Omental fat pad (tissue), 4 donors: ENCODE measurements at places on chromosomes 1 and 21.

GRCh38 chr1:227869851-227870305, 54.4 kb downstream of the PRSS38 start:
- no peak for DNase-seq

GRCh38 chr1:162387226-162388082, 5.9 kb downstream of the C1orf226 start:
- no peak for DNase-seq

- DNase-seq: no peak
Measured at GRCh38 chr1:170145770-170146676, at the start of gene NTMT2. NTMT2 (plus strand) TSS chr1:170145959; CDS start chr1:170146108, 149 bp downstream.

DNA sequence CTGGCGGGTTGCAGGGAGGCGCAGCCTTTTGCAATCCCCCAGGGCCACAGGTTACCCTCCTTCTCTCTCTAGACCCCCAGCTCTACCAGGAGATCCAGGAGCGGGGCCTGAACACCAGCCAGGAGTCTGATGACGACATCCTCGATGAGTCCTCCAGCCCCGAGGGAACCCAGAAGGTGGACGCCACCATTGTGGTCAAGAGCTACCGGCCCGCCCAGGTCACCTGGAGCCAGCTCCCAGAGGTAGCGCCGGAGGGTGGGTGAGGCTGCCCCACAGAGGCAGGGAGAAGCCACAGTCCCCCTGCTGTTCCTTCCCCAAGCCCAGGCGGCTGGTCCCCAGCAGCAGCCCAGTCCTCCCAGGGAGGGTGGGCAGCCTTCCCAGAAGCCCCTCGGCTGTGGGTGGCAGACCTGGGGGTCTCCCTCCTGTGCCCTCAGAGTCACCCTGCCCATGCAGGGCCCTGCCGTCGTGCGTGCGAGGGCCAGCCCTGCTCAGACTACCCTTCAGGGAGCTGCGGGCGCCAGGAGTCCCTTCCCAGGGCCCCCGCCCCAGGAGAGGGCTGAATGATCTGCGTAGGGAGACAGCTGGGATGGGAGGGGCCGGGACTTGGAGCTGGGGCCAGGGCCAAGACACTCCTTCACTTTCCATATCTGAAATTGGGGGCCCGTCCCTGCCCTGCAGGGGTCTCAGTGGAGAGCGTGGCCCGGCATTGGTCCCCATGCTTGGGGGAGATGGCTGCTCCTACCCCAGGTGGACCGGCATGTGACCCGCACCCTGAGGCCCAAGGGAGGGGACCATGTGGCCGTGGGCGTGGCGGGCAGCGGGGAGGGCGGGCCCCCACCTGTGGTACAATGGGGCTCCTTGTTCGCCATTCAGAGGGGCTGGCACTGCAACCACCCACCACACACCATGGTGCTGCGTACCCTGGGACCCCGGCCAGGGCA, 12.9 kb downstream of the ARHGEF16 start:
- no peak for DNase-seq

GRCh38 chr1:226110249-226111097, 48.0 kb downstream of the H3-3A start:
- DNase-seq: no peak

GRCh38 chr1:180916012-180916770, 3.5 kb downstream of the KIAA1614 start:
- DNase-seq: no peak

DNA sequence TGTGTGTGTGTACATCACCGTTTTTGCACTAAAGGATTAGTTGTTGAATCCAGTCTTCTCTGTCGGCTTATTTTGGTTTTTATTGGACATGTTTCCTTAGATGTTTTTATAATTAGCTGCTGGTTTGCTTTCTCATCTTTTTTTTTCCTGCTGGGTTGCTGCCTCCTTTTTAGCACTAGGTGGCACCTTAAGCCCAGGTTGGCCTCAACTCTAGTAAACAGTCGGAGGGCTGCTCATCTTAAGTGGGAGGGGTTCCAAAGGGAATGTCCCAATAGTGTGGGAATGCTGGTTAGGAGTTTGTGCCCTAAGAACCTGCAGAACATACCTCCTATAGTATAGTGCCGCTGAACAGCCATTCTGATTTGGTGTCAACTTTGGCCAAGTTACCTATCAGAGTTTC, 570.1 kb upstream of the CXADR start:
- no peak for DNase-seq

- DNase-seq: no peak
Measured at GRCh38 chr1:30964706-30965105, 56.1 kb upstream of the SDC3 start.

DNA sequence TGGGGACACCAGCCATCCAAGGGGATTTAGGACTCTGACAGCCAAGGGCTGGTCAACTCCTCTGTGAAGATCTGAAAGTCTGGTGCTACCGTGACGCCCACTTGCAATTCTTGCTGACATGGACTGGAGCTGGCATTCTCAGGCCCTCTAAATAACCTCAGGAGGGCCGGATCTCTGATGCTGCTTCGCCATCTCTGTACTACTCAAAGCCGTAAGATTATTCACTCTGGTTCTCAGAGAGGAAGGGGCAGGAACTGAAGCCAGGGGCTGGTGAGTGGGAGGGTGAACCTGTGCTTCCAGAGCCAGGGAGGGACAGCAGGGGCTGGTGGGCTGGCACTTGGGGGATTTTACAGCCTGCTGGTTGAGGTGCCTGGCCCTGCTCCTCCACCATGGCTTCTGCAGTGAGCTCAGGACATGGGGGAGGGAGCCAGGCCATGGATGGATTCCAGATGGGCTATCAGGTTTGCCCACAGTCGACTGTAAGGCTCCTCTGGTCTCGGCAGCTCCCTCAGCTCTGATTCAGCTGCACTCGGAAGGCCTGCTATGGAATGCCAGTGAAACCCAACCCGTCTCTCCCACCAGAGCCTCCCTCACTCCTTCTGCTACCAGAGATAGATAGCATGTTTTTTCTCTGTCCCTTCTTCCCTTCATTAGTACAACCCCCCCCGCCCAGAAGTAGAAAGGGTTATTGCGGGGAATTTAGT, 84.5 kb downstream of the PLXNA2 start:
- DNase-seq: no peak

GRCh38 chr1:8202182-8202905, 115.6 kb upstream of the SLC45A1 start:
- DNase-seq: no peak

DNA sequence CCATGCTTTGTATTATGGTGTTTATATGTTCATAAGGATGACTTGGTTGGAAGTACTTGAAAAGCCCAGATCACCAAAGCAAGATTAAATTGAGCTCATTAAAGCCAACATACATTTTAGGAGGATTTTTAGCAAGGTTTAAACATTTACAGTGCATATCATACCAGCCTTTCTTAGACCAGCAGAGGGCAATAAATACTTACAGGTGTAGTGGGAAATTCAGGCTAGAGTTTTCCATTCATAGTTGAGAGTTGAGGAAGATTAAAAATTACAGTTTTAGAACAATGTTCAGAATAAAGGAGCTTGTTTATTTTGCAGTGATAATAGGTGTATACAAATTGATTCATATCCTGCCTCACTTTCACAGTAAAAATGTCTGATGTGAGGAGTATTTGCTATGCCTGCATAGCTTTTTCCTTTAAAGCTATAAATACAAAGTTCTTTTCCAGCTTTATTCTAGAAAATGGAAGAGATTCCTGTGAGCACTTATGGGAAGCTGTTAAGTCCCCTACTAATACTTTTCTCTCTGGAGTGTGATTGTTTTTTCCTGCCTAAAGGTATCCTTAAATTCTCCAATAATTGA, 35.3 kb downstream of the DTL start:
- DNase-seq: no peak

GRCh38 chr1:208516780-208517179, 272.6 kb upstream of the PLXNA2 start:
- DNase-seq: no peak

GRCh38 chr1:239288820-239289554, 97.4 kb upstream of the CHRM3 start:
- DNase-seq: no peak

- DNase-seq: no peak
Measured at GRCh38 chr1:158819461-158820443, 11.4 kb upstream of the MNDA start.

DNA sequence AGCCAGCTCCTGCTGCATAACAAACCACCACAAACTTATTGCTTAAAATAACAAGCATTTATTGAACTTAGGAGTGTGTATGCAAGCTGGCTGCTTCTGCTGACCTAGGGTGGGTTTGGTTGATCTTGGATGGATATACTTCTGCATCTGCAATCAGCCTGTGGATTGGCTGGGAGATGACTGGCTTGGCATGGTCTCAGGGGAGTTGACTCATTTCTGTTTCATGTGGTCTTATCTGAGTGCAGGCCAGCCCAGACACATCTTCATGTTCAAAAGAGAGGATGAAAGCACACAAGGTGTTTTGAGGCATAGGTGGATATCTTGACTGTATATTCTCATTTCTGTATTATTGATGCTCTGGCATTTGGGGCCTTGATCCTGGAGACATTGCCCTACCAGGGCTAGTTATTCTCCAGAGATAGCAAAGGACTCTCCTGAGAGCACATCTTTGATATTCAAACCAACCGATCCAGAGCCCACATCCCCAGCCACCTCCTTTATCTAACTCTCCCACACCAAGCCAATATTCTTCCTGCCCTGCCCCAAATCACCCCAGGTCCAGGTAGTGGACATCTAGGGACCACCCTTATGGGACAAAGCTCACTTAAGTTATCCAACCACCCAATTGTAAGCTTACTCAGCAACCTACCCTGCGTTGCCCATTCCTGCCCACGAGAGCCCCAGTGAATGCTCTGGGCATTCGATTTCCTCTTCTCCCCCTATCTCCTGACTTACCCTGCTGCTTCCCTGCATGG, 350.8 kb downstream of the PTPRU start:
- no peak for DNase-seq

- no peak for DNase-seq
Measured at GRCh38 chr1:21117597-21118001, 59.1 kb downstream of the EIF4G3 start.

DNA sequence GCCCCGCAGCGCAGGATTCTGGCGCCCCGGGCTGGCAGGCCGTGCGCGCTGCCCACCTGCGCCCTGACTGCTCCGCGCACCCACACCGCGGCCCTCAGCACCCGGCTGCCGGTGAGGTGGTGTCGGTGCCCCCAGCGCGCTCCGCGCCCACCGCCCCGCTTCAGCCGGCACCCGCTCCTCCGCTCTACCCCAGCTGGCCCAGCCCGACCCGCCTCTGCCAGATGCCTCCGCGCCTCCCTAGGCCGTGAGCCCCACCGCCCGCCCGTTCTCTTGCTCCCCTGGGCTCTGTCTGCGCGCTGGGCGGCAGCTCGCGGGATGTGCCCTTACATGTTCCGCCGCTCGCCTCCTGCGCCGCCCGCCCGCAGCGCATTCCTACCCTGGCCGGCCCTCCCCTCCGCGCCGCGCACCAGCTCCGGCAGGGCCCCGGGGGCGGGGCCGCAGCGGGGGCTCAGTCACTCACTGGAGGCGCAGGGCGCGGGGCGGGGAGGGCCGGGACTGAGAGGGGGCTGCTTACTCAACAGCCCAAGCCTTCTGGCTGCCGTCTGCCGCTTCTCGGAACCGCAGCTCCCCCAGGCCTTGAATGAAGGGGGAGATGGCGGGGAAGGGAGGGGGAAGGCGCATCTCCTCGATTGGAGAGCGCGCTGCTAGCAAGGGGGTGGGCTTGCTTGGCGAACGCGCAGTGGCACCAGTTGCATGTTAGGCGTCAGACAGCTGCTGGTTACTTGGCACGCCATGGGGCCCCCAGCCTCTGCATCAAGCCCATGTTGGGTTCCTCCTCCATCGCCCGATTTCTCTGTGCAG, at the start of gene PHLDA3:
PHLDA3 (minus strand) TSS at position 345 of the 801 bp plus-strand sequence. CDS start 402 bp downstream, outside the sequence.
- peak; percentile 59 for DNase-seq

- DNase-seq: no peak
Measured at GRCh38 chr21:40555021-40555528, 291.9 kb downstream of the DSCAM start.

DNA sequence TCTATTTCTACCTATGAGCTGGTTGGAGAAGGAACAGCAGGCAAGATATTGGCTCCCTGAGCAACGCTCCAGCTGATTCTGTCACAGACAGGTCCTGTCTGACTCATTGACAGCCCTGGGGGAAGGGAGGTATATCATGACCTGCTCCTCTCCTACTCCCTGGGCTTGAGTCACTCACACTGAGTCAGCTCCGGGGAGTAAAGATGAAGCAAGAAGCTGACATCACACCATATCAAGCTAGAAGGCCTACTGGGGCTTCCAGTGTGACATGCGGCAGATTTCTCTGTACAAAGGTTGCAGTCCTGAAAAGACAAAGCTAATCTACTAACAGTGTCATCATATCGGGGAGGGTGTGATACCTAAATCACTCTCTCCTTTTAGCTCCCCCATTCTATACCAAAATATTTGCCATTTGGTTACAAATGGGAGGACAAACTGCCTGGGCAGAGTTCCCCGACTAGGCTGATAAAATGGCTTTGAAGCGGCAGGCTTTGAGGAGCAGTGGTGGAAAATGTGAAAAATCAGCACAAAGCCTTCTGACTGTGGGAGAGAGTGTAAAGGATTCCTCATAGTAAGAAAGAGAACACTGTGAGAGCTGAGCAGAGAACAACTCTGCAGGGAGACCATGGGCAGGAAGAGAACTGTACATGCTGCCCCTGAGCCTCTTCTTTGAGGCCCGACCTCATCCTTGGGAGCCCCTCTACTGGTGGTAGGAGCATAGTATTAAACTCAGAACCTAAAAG, 15.5 kb downstream of the PI4KB start:
- DNase-seq: peak; percentile 80

- no peak for DNase-seq
Measured at GRCh38 chr1:204944662-204945061, 74.0 kb downstream of the NFASC start.

- no peak for DNase-seq
Measured at GRCh38 chr1:225418598-225418997, 9.2 kb downstream of the LBR start.

GRCh38 chr21:18026359-18026758, 207.2 kb upstream of the C21orf91 start:
- no peak for DNase-seq

DNA sequence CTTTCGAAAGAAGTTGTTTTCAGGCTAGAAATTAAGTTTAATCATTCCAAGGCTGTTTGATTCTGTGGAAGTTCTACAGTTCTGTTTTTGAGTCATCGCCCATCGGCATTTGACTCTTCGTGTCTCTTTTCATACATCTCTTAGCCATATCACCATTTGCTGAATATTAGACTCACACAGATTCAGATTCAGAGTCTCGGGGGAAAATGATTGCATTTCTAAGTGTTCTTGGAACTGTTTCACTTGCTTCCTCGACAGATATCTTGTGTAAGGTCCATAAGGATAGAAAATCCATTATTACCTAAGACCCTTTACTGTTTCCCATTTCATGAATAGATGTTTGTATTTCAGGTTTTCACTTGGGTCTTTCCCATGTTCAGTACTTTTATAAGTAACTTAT, 237.0 kb upstream of the SGIP1 start:
- no peak for DNase-seq

- DNase-seq: no peak
Measured at GRCh38 chr1:244065063-244065793, 14.1 kb downstream of the ZBTB18 start.
